Left cardiac atrium (tissue), 4 donors: ENCODE measurements at places on chromosomes 6 and 20.

DNA sequence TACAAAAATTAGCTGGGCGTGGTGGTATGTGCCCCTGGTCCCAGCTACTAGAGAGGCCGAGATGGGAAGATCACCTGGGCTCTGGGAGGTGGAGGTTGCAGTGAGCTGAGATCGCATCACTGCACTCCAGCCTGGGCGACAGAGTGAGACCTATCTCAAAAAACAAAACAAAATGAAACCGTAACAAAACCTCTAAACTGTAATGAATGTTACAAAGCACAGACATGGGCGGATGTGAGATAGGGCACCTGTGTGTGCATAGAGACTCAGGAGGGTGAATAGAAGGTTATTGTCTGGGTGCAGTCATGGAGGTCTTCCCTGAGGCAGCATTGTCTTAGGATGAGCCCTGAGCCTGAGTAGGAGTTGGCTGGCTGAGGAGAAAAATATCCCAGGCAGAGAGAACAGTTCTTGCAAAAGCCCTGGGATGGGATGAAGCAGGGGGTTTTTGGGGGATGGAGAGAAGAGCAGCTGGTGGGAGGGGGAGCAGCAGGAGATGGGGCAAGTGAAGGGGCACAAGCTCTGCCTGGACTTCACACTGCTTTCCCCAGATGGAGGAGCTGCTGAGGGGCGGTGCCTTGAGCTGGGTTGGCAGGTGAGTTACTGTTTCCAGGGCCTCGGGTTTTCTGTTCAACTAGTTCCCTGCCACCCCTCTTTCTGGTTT is 5.2 kb downstream of the BCAS4 start:
- DNase-seq: no peak

- DNase-seq: no peak
These were observed 289.9 kb upstream of the ZFP64 start for GRCh38 chr20:52481443-52481842.

- peak; percentile 47 for DNase-seq
These were observed 3.1 kb upstream of the CEBPB start for GRCh38 chr20:50187403-50188051.

DNA sequence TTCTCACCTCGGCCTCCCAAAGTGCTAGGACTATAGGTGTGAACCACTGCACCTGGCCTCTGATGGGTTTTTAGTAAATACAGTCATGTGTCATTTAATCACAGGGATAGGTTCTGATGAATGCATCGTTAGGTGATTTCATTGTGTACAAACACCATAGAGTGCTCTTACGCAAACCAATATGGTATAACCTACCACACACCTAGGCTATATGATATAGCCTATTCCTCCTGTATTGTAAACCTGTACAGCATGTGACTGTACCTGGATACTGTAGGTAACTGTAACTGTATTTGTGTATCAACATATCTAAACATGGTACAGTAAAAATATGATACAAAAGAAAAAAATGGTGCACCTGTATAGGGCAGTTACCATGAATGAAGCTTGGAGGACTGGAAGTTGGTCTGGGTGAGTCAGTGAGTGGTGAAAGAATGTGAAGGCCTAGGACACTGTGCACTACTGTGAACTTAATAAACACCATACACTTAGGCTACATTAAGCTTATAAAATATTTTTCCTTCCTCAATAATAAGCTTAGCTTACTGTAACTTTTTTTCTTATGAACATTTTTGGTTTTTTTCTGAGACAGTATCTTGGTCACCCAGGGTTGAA is 10.0 kb downstream of the BICRAL start:
- no peak for DNase-seq

DNA sequence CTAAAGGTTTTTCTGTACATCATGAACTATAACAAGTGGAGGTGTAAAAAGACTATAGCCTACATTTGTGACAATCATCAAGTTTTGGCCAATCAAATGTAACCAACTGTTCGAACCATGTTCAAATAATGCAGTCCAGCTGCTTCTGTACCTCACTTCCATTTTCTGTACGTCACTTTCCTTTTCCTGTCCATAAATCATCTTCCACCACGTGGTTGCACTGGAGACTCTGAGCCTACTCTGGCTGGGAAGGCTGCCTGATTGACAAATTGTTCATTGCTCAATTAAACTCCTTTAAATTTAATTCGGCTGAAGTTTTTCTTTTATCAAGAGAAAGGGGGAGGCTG is 270.4 kb upstream of the JARID2 start:
- DNase-seq: no peak

- DNase-seq: peak; percentile 35
These were observed 239.8 kb downstream of the CDC5L start for GRCh38 chr6:44627091-44627882.

GRCh38 chr6:40925341-40925740 is 113.7 kb downstream of the UNC5CL start:
- no peak for DNase-seq

- DNase-seq: no peak
These were observed 119.6 kb upstream of the DOK5 start for GRCh38 chr20:54355631-54356280.

- no peak for DNase-seq
These were observed 50.6 kb downstream of the RCAN2 start for GRCh38 chr6:46440641-46441040.

DNA sequence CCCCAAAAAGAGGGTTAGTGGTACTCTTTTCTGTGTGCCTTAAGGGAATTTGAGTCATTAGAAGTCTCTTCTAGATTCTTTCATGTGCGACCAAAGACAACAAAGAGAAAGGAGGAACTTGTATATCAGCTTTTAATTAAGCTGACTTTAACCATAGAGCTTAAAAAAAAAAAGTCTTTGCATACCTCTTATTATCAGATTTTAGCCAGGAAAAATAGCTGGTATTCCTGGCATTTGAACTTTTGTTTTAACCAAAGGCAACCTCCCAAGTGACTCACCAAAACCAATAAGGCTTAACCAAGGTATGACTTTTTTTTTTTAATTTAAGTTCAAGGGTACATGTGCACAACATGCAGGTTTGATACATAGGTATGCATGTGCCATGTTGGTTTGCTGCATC is 375.0 kb downstream of the CDC5L start:
- DNase-seq: no peak

- DNase-seq: no peak
These were observed 149.8 kb upstream of the AKIRIN2 start for GRCh38 chr6:87851674-87852299.

DNA sequence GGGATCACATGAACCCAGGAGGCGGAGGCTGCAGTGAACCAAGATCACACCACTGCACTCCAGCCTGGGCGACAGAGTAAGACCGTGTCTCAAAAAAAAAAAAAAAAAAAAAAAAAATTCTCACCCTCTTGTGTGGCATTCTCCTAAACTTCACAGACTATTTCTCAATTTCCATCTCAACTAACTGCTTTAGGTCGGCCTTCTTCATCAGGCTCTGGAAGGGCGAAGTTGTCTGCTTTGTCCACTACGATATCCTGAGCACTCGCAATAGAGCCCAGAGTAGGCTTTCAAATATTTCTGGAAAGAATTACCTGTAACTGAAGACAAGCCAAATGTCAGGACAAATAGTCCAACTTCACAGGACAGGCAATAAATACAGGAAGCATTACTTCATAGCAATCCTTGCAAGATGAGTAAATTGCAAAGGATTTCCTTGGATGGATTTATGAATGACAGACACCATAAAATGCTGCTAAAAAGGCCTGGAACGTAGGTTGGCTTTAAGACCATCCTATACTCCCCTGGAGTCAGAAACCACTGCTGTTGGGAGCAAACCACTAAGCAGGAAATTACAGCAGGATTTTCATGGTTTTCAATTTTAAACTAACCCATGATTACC is 116.3 kb upstream of the SLC2A12 start:
- DNase-seq: no peak

DNA sequence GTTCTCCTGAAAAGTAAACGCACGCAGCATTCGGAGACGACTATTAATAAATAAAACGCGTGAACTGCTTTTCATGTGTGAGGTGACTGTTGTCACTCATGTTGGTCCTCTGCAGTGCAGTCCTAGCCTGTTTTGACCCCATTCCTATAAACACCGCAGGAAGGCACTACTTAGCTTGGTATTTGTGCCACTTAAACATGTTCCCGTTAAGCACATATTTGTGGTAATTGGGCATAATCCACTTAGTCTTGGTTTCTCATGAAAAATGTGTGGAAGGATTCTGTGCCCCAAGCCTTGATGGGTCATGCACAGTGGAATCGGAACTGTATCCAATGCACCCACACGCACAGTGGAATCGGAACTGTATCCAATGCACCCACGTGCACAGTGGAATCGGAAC is 313.9 kb downstream of the THBS2 start:
- no peak for DNase-seq

GRCh38 chr6:42564506-42564825 is 637 bp downstream of the UBR2 start:
- no peak for DNase-seq

DNA sequence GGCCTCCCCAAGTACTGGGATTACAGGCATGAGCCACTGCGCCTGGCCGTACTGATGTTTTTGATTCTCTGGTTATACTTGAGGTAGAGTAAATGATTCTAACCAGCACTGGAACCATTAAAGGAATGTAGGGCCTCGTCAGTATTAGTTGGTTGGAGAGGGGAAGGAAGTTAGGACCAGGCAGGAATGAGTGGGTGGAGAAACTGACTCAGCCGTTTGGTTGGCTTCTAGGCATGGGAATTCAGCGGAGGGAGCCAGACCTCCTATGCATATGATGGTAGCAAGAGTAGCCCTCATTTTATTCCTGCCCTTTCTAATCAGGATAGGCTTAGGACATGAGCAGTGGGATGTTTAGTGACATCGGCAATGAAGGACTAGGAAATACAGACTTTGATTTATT is 19.0 kb upstream of the SERINC3 start:
- no peak for DNase-seq

GRCh38 chr6:39224011-39224410 is 5.3 kb downstream of the KCNK5 start:
- DNase-seq: no peak

GRCh38 chr6:152142105-152142504 is 334.6 kb downstream of the ESR1 start:
- no peak for DNase-seq

- DNase-seq: no peak
These were observed 6.1 kb upstream of the C6orf58 start for GRCh38 chr6:127570739-127571389.

DNA sequence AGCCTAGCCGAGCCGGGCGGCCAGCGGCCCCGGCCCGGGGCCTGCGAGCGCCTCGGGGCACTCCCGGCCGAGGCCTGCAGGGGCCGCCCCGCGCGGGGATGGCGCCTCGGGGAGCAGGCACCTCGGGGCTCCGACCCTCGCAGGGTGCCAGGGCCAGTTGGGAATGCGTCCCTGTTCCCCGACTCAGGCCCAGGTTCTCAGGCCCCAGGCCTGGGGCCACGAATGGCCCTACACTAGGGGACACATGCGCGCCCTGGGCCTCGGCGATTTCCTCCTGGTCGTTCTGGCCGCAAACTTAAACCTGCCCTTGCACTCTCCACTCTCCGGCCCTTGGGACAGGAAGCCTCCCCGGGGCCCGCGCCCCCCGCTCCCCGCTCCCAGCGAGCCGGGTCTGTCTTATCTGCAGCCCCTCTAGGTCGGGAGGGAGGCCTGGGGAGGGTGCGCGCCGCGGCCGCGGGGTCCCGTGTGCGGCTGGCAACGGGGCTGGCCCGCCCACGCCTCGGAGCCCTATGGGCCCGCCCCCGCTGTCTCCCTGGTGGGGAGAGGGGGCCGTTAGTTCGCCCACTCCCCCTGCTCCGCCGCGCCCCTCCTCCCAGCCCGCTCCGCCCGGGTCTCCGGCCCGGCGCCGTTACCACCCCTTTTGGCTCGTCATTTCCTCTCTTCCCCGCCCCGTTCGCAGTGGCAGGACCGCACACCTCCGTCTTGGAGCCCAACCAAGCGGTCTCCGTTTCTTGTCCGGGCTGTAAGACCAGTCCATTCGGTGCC is 611 bp downstream of the NFYA start:
- DNase-seq: peak; percentile 90

GRCh38 chr20:5400164-5400762 is 83.5 kb upstream of the PROKR2 start:
- DNase-seq: no peak

DNA sequence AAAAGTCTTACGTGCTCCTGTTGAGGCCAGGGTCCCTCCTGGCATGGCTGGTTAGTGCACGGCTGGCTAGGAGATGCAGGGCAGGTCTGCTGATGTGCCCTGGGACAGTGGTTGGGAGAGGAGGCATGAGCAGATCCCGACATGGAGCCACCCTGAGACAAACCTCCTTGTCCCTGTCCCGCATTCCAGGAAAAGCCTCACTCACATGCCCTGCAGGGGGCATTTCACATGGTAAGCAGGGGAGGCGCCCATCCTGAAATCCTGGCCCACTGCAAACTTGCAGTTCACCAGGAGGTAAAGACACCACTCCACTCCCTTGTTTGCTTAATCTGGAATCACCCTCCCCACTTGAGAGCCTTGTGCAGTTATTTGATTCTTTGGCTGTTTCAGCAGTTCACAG is 116.7 kb upstream of the SLC24A3 start:
- DNase-seq: no peak

DNA sequence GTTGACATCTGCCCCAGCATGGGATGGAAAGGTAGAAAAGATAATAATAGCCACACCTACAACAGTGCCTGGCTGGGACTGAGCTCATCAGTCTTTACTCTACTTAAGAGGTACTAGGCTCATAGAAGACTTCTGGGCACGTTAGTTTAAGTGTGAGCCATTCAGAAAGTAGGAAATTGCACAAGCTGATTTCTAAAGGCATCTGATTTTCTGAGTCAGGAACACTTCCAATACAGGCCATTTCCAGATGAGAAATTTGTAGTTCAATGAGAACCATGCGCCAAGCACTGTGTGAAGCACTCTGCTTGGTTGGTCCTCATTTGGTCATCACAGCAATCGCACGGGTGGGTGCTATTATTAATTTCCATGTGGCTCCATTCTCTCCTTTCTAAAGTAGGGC is 42.3 kb downstream of the MOCS1 start:
- no peak for DNase-seq

- no peak for DNase-seq
These were observed 56.1 kb downstream of the MEP1A start for GRCh38 chr6:46849361-46849690.

- DNase-seq: no peak
These were observed 89.6 kb upstream of the SLC35F1 start for GRCh38 chr6:117817499-117817898.

- no peak for DNase-seq
These were observed 18.1 kb upstream of the SLC9A8 start for GRCh38 chr20:49794336-49795134.

- DNase-seq: no peak
These were observed 192.6 kb upstream of the SLC24A3 start for GRCh38 chr20:19019734-19020364.

DNA sequence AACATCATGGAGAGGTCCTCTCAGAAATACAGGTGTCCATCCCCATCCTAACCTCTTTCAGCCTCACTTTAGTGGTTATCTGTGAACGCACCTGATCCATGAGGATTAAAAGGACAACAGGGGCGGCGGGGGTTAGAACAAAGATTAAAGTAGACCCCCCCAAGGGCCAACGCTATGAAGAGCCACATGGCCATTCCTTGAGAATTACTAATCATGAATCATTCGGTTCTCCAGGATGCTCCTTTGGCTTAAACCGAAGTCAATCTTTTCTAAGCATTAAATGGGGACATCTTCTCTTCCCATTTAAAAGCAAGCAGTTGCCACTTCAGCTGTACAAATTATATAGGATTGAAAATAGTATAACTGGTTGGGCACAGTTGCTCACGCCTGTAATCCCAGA is 212.4 kb downstream of the GMPR start:
- no peak for DNase-seq

GRCh38 chr20:15763366-15763765 is 809.9 kb downstream of the KIF16B start:
- no peak for DNase-seq
